ENCODE measurements at places on chromosomes 6 and 20.

GRCh38 chr20:46820682-46821081 is 74.0 kb upstream of the EYA2 start:
- no peak for DNase-seq

DNA sequence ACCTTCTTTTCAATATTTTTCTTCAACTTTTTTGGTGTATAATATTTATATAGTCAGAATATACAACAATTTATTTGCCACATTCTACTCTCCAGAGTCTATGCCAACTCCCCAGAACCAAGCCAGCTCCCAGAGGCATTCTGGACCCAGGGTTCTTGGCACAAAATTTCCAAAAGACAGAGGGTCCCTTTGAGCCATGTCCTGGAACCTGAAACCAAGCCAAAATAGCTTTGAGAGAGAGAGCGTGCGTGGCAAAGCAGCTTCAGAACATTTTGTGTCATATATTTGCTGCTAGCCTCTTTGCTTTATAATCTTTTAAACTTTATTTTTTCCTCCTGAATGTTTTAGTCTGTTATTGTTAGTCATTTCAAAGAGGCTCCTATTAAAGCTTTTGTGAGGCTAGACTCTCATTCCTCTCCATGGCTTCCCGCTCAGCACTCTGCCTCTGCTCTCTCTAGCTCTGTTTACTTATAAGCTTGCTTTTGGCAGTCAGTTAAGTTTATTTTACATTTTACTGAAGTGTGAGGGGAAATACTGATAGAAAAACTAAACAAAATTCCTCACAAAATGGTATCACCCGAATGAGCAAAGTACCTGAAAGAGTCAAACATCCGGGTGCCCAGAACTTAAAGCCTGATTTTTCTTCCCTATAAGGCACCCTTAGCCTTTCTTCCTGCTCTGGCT is 605.1 kb upstream of the ID4 start:
- no peak for DNase-seq

DNA sequence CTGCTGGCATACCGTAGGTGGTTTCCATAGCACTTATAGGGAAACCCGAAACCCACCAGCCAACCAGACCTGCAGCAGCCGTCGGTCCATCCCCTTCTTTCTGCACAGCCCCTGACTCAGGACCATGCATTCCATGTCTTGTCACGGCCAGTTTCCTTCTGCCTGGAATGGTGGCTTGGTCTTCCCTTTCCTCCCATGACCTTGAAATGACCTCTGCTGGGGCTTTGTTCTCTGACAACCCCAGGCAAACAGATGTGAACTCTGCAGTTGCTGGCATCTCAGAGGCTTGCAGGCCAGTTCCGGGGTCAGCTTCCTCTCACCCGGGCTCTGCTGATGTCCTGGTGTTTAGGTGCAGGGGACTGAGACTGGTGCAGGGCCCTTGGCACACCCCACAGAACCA is 250.8 kb downstream of the SMOC2 start:
- DNase-seq: no peak

GRCh38 chr20:58723628-58723984 is 31.0 kb downstream of the NPEPL1 start:
- DNase-seq: no peak

DNA sequence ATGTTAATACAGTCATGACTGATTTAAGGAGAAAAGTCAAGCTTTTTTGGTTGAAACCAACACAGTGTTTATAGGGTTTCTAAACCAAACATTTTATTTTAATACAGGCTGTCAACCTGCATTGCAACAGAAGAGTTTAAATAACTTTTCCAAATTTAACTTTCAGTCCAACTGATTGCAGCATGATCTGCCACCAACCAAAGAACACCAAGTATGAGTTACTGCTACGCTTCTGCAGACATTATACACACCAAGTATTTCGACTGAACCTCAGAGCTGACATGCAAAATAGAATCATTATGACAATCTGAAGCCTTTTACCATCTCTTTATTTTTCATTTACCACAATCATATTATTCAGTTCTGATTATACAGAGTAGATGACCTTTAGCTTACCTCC is 151.2 kb upstream of the DST start:
- DNase-seq: no peak

- DNase-seq: no peak
Measured at GRCh38 chr20:14710951-14711350, 373.5 kb upstream of the FLRT3 start.

DNA sequence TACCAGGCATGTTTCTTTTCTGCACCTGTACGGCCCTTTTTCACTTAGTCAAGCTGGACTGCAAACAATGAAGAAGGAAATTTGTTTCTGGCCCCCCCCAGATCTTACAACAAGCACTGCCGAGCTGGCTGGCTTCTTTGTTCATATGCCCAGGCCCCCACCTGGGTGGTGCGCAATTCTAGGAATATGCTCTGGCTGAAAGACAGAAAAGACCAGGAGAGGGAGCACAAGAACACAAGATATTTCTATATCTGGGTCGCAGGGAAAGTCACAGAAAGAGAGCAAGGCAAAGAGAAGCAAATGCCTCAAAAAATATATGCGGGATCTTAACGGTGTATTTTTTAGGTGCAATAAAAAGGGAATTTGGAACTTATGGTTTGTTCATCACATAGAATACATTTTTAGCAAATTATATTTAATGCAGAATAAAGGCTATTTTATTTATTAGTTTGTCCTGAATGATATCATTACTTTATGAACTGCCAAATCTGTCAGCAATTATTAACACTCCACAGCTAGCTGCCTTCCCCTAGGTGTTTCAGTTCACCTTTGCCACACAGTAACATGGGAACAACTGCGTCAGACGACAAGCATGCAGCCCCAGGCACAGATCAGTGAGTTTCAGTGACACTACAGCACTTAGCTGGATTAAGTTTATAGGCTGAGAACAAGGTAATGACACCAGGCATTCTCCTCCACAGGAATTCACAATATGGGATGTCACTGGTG is 76.5 kb downstream of the GJA10 start:
- peak; percentile 90 for DNase-seq

DNA sequence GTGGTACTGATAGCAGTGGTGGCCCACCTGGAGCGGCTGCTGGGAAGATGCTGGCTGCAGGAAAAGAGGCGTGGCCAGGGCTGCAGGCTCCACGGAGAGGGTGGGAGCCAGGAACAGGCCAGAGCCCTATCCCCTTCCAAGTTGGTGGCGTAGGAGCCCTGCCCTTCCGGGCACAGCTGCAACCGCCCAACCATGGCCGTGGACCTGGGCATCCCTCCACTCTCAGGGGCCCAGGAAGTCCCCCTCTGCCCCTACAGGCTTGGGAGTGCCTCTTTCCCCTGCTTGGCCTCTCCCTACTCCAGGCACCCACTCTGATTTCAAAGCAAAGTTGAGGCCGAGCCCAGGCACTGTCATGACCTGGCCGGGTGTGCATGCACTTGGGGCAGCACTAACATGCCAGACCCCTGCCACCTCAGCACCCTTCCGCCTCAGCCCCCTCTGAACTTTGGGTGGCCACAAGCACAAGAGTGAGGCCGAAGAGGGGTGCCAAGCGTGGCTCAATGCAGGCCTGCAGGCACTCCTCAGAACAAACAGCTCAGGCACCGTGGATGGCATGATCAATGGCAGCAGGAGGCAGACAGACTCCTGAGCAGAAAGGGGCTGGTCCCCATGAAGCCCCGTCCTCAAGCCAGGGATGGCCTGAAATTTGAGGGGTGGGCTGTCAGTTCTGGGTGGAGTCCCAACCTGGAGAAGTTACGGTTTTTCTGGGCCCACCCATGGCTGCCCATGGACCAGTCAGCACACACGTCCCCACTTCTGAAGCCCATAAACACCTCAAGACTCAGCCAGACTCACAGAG is 200.3 kb upstream of the PRND start:
- DNase-seq: no peak

DNA sequence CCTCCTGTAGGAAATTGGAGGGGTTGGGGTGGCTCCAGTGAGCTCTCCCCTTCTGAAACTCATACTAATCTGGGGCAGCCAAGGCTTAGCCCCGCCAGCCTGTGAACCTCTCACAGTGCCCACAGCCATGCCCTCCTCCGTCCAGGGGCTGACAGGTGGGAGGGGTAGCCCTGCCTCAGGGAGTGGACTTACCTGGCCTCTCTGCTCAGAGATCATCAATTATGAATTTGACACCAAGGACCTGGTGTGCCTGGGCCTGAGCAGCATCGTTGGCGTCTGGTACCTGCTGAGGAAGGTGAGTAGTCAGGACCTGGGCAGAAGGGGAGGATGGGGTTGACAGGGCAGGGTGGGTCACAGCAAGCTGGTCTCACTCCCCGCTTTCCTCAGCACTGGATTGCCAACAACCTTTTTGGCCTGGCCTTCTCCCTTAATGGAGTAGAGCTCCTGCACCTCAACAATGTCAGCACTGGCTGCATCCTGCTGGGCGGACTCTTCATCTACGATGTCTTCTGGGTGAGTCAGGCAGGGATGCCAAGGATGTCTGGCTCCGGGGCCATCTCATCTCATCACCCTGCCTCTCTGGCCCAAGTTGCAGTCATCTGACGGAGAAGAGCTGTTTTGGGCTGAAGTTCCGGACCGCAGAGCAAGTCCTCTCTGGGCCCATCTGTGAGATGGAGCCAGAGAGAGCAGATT is 34.7 kb downstream of the HM13 start:
- DNase-seq: no peak

- no peak for DNase-seq
Measured at GRCh38 chr20:19867940-19868371, 109.9 kb downstream of the RIN2 start.

DNA sequence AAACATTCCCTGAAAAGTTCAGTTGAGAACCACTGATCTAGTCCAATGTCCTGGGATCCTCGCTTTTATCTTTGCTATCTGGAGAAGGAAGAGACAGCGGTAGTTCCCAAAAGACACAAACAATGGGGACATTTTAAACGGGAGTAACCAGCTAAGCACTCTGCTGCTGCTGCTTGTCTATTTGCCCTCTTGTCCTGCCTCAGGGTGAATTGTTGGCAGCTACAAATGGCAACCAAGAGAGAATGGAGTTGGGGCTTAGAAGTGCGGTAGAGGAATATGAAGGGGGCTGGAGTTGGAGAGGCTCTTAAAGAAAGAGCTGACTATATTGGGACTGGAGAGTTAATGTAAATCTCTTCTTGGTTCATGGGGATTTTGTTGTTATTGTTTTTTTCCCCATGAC is 6.5 kb upstream of the ZSWIM1 start:
- no peak for DNase-seq

GRCh38 chr20:45944151-45944964 is 9.9 kb downstream of the PCIF1 start:
- peak; percentile 60 for DNase-seq

GRCh38 chr20:37308086-37309050 is 18.9 kb downstream of the MANBAL start:
- DNase-seq: no peak

DNA sequence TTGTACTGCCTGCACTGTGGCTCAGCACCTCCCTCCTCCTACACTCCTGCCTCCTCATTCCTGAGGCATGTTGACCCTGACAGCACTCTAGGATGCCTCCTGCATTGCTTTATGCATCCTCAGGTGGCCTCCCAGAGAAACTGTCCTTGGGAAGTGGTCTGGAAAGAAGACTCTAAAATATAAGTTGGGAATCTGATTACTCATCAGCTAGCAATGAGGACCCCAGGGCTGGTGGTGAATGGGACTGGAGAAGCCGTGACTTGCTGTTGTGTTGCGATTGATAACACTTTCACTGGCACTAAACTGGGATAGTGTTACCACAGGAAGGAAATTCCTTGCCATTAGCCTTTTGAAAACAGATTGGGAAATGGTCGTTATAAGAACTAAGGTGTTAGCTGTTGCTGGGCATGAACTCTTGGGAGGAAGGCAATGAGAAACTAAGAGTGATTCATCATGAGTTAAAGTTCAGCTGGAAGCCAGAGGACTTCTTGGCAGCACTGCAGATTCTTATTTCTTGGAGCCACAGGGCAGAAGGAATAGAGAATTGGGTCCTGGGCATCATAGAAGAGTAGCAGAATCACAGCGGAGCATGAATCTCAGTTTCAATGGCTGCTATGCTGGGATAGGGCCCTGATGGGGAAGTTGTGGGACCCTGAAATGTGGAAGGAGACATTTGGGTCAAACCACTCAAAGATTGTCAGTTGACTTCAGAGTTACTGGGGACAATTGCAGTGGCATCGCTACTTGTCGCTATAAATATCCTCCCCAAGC is 10.1 kb upstream of the SIRPD start:
- DNase-seq: peak; percentile 99

- peak; percentile 62 for DNase-seq
Measured at GRCh38 chr6:135423649-135424128, 73.9 kb downstream of the AHI1 start.

DNA sequence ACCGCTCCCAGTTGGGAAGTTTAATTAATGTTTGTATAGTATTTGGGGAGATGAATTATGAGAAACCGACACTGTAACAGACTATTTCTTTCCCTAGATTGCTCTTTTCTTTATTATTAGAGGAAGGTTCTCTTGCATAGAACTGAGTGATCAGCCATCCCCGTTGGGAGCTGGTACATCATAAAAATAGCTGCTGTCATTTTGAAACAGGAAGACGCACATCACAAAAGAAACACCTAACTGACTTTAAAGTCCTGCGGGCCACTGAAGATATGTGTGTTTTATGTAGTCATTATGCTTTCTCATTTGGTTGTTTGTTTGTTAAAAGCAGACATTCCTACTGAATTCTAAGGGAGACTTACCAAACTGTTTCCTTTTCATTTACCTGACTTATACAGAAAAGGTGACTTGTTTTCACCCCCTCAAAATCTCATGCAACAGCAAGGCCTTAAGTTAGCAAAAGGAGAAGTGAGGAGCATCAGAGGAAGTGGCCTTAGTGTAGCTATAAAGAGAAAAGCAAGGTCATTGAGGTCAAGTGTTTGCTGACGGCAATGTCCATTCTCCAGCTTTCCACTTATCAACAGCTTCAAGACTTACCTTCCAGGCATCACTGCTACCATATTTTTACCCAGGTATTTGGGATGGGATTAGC is 91.0 kb downstream of the PKHD1 start:
- DNase-seq: no peak

DNA sequence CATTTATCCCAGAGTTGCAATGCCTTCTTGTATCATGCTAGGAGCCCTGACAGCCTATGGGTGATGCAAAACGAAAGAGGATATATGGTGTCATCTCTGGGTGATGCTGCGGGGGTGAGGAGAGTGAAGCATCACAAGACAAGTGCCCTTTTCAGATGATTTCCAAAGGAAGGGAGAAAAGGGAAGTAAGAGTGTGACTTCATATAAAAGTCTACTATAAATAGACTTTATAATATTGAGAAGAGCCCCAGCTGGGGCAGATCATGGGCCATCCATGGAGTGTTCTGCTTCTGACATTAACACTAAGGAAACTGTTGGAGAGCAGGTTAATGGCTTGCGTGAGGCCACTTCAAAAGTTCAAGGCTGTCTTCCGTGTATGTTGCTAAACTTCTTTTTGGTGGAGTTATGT is 4.4 kb downstream of the CD83 start:
- DNase-seq: no peak
